HFFc6 (cell line): ENCODE measurements at places on chromosomes 16 and 17. TPM values are rescaled to one million over a fixed set of nuclear protein-coding genes. Genes with fewer than 3 reads are reported as not detected.

Gene MYH13
- total RNA-seq: not detected in 3 replicates

Gene CACNG4
- total RNA-seq: not detected in 3 replicates

Gene NPIPB2
- 4.4 to 6.1 TPM (median 4.9 TPM) in 3 replicates for total RNA-seq

Gene PRSS36
- total RNA-seq: 0.60 and 0.70 TPM in 2 replicates

Gene LASP1
- 424 to 497 TPM (median 469 TPM) in 3 replicates for total RNA-seq

DNA sequence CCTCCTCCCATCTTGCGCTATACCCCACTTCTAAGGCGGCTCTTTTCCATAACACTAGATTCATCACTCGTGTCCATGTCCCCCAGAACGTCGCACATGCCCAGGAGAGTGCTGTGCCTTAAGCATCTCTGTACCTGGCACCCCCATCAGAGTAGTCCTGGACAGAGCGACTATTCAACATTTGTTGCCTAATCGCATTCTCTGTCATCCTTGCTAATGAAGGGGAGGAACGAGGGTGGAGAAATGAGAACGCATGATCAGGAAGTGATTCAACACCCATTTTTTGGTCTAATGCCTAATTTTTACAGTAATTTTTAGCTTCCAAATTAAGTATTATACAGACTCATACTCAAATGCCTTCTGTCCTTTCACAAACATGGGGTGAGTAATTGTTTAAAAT is 53.2 kb downstream of the SLC39A11 start:
- peaks cover 35% of the 10 kb centered on the region for H3K4me1 ChIP-seq
- peak; percentile 33 for DNase-seq
- H3K27me3 ChIP-seq: peaks cover 2% of the 10 kb centered on the region

DNA sequence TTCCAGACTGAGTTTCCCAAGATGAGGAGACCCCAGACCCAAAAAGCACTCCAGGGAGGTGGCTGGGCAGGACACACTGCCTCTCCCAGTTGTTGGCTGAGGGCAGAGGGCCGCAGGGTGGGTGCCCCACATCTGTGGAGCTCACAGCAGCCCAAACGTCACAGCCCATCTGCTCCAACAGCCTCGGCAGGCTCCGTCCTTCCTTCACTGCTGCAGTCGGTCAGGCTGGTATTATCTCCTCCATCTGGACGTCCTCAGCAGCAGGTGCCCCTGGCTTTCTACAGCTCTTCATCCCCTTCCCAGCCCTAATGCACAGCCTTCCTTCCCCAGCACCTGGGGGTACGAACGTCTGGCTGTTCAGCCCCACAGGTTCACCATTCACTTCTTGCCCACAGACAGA is 55.2 kb downstream of the PRMT7 start:
- H3K27me3 ChIP-seq: peaks cover 20% of the 10 kb centered on the region
- H3K27ac ChIP-seq: no peak overlapping the region
- H3K36me3 ChIP-seq: no peaks in the 10 kb centered on the region
- peaks cover 18% of the 10 kb centered on the region for H3K4me1 ChIP-seq
- H3K4me3 ChIP-seq: no peak overlapping the region

DNA sequence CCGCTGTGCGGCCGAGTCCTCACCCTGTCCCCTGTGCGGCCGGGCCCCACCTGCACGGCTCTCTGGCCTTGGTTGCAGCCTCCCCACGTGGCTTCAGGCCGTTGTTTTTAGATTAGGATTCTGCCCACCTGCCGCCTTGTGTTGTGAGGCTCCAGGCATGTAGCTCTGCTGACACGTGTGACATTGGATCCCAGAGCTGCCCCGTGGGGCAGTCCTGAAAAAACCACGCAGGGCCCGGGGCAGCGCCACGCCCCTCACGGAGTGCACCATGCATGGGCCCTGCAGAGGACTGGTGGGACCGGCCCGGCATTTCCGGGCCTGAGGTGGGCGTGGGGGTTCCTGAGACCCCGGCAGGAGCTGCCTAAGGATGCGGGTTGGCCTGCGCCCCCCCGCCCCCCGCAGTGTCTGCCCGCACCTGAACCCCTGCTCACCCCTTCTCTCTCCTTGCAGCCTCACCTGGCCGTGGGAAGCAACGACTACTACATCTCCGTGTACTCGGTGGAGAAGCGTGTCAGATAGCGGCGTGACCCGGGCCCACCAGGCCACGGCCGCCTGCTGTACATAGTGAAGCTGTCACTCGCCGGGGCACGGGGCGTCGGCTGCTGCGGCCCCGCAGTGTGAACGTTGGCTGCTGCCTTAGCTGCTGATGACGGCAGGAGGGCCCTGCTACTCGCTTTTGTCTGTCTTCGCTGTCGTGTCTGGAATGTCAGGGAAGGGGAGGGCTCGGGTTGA is 27.7 kb upstream of the CHMP6 start:
- no peak overlapping the region for H3K27ac ChIP-seq
- DNase-seq: no peak
- H3K4me3 ChIP-seq: no peak overlapping the region
- H3K27me3 ChIP-seq: peaks cover 11% of the 10 kb centered on the region
- H3K4me1 ChIP-seq: peaks cover 17% of the 10 kb centered on the region

GRCh38 chr17:81189670-81190530 is 23.9 kb upstream of the AATK start:
- no peaks in the 10 kb centered on the region for H3K36me3 ChIP-seq
- no peak overlapping the region for H3K27ac ChIP-seq
- peaks cover 2% of the 10 kb centered on the region; the same call in 1 of the 2 replicates for H3K27me3 ChIP-seq
- H3K4me1 ChIP-seq: no peaks in the 10 kb centered on the region
- H3K4me3 ChIP-seq: no peak overlapping the region
